ENCODE measurements at places on chromosomes 1 and 21.
A peak's percentile ranks its signal among the peaks of the same experiment; 100 is the strongest.

- DNase-seq, result no peak
Measured at GRCh38 chr1:172967936-172968335, 82.8 kb downstream of the TNFSF18 start.

DNA sequence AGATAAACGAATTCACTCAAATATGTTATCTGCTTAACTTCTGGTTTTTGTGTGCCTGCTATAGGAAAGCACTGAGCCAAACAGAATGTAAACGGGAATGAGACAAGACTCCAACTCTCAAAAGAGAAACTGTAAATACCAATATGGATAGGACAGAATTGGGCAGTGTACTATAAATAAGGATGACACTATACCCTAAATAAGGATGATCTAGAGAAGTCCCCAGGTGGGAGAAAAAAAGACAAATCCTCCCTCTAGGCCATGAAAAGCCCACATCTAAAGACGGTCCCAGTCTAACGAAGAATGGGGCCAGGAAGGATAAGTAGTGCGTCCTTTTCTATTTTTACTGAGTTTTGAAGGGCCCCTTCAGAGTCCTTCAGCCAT, 1.5 kb upstream of the GABPB2 start:
- no peak for DNase-seq

DNA sequence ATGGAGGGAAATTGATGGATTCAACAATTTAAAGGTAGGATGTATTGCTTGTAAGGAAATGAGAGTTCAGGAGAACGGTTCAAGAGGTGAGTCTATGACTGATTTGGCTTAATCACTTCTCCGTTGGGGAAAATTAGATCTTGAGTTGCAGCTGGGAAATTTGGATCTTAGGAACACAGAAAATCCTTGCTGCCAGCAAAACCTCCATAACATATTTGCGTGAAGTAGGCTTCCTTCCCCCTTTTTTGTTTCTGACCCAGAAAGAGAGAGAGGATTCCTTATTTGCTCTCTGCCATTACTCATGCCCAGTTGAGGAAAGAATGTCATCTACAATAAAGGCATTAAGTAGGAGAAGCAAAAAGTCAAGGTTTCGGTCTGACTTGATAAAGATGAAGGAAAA, 73.5 kb upstream of the PDC start:
- DNase-seq, result no peak

DNA sequence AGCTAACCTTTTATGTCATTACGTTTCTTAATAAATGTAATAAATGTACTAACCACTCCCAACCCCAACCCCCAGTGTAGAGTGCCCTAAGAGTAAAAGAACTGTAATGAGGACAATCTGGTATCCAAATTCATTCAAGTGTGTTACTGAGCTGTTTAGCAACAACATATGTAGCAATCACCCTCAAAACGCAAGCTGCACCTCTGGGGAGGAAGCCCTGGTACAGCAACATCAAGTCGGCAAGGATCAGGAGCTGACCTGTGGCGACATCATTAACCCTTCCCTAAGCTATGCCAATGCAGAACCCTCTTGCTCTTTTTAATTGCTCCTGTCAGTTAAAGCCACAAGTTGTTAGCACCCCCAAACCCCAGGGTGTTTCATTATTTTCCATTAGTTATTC, 47.1 kb downstream of the STX6 start:
- DNase-seq, result peak; percentile 38

DNA sequence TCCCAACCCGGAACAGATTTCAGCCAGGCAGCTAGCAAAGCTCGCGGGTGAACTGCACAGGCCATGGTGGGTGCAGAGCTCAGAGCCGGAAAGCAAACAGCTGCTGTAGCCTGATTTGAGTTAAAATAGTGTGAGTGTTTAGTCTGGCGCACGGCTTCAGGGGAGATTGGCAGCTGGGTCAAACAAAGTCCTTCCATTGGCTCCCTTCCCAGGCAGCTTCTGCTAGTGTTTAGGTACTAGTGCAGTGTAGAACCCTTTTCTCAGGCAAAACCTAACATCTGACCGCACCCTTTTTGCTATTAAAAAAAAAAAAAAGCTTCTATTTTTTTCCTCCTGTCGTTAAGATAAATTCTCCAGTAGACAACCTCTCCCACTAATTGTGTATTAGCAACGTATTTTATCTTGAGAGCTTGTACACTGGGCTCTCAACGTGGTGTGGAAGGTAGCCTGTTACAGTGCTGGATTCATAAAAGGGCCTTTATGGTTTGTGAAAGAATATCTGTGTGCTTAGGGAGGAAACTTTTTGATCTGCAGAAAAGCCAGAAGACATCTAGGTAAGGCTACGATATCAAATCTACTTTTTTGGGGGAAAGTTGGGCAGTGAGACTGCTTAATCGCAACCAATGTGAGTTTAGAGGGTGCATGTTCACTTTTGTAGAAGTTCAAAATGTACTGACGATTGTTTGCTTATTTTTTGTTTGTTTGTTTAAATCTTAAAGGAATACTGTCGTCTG, 689.6 kb downstream of the USP25 start:
- no peak for DNase-seq

- DNase-seq, result no peak
Measured at GRCh38 chr1:218656301-218657037, 311.3 kb downstream of the TGFB2 start.

DNA sequence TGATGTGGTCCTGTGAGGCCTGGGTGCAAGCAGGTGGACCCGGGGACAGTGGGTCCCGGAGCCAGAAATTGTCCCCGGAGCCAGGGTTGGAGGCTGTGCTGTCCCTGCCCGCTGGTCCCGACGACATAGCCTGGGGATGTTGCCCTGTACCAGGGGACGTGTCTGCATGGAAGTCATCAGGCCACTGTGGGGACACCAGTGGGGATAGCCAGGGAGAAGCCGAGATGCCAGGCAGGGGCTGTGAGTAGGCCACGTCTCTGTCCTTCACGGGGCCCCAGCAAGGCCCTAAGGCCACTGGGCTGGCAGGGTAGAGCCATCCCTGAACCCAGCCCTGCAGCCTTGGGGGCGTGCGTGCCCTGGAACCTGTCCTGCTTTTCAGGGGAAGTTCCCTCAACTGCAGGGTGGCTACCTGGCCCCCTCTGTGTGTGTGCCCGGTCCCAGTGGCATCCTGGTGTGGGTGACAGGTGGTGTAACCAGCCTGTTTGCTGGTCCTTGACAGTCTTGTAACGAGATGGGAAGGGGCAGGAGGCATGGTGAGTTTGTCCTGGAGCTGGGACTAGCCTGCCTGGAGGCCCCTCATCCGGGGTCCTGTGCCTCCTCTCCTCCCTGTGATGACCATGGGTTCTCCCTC, 73.2 kb downstream of the OBSCN start:
- no peak for DNase-seq

- DNase-seq, result no peak
Measured at GRCh38 chr1:17056551-17056950, 2.7 kb upstream of the SDHB start.

DNA sequence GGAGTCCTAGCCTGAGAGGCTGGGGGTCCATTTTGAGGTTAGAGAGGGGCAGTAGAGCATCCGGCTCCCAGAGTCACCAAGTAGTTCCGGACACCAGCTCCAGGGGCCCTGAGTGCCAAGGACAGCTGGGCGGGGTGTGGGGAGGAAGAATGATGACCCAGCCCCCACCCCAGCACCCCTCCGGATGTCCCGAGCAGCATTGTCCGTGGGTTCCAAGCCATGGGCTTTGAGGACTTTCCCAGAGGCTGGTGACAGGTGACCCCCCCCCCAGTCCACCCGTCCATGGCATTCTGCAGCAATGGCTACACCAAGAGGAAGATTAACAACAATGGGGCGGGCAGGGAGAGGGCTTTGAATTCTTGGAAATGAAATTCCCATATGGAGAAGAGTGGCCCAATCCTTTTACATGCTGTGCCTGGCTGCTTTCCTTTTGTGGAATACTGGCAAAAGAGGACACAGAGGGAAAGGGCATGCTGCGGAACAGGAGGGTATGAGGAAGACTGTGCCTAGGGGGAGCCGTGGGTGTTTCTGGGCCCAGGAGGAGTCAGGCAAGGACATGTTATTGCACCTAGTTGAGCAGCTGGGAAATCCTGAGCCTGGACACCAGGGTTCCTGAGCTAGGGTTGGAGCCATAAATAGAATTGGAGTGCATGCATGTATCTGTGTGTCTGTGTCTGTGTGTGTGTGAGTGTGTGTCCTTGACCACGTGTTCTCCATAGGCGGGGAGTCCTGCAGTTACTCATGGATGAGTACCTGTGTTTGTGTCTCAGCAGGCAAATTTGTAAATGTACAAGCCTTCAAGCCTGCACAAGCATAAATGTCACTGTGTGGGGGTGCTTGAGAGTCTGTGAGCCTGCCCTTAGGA, 956 bp downstream of the ATP1A2 start:
- no peak for DNase-seq

- no peak for DNase-seq
Measured at GRCh38 chr1:201404055-201404454, 4.9 kb upstream of the LAD1 start.

GRCh38 chr1:25612421-25612820, 4.2 kb upstream of the MAN1C1 start:
- DNase-seq, result no peak

GRCh38 chr1:230087028-230087716, 20.1 kb downstream of the GALNT2 start:
- DNase-seq, result peak; percentile 72

DNA sequence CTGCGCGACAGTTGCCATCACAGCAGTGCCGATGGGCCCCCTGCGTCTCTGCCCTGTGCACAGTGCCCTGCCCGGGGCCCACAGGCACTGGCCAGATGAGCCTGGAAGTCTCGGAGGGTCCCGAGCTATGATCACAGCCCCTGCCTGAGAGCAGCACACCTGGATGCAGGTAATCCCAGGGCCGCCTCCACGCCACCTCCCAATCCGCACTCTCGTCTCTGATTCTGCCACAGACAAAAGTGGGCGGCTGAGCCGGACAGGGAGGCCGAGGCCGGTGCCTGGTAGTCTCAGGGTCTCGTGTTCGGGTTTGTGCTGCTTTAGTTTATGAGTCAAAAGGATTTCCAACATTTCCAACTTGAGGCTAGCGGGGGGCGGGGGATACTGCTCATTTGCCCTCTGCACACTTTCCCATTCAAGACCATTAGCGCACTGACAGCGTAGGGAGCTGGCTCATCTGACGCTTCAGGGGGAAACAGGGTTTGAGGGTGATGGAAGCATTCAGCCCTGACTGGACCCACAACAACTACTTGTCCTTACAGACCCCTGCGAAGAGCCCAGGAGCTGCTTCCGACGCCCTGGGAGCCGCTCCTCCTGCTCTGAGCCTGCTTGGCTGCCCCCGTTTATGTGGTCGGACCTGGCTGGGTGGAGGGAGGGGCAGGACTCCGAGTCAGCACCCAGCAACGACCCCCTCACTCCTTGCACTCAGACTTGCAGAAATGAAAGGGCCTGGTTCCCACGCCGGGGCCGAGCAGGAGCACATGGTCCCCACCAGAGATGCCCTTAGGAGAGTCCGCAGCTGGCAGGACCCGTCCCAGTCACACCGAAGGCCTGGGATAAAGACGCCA, 1.8 kb upstream of the TTC34 start:
- no peak for DNase-seq

DNA sequence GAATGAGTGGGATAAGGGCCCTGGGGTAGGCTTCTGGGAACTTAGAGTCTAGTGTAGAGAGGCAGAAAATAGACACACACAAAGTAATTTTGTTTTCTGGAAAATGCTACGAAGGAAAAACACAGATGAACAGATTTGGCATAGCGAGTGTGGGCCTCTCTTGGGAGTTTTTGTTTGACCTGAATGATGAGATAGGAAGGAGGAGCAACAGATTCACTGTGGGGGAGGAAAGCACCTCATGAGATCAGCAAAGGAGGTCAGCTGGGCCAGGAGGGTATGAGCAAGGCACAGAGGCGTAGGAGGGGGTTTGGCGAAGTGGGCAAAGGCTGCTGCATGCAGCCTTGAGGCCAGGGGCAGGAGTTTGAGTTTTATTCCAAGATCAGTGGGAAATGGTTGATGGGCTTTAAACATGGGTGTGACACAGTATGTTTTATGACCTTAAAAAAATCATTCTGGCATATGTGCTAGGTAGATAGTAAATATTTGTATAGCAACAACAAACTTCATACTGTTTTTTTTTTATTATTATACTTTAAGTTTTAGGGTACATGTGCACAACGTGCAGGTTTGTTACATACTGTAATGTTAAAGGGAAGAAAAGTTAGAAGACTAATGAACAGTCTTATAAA, 57.9 kb downstream of the FGGY start:
- DNase-seq, result no peak

DNA sequence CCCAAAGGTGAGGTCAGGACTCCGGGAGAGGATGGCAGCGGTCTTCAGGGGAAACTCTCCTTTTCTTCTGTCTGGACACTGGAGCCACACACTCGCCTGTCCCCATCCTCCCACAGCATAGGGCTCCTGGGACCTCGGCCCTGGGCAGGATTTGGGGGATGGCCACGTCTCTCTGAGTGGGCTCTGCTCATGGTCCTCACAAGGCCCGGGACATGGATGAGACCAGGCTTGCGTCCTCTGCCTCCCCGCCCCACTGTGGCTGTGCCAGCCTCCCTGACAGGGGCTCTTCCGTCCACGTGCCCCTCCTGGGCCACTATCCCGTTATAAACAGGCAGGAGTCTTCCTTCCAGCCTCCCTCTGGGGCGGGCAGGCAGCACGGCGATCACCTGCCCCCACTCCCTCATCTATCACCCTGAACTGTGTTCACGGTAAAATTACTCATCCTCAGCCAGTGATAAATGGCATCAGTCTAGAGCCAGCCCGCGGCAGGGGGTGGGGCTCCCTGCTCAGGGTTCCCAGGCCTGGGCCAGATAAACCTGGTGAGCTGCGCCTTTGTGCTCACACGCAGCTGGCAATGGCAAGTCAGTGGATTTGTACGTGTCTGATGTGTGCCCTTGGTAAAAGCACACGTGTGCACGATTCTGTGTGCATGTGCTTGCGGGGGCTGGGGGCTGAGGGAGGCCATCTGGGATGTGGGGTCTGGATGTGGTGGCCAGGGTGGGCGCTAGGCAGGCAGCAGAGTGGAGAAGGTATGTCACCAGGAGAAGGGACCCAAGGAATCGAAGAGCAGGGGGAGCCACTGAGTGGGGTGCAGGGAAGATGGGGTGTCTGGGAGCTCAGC, 12.6 kb upstream of the SAMD11 start:
- DNase-seq, result no peak

DNA sequence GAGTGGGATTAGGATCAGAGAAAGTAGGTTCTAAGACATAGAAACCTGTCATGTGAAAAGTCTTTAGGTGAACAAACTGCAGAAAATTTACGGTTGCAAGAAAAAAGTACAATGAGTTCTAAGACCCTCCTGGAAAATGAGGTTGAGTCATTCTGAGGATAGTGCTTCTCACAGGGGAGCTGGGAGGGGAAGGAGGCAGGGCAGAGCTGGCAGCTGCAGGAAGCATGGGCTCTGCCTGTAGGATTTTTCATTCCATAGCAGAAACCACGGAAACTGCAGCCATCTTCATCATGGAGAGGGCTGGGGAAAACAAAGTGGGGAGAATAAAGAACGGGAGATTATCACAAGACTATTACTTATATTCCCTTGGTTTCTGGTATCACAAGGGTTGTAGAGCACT, 25.8 kb upstream of the THEM4 start:
- DNase-seq, result no peak

DNA sequence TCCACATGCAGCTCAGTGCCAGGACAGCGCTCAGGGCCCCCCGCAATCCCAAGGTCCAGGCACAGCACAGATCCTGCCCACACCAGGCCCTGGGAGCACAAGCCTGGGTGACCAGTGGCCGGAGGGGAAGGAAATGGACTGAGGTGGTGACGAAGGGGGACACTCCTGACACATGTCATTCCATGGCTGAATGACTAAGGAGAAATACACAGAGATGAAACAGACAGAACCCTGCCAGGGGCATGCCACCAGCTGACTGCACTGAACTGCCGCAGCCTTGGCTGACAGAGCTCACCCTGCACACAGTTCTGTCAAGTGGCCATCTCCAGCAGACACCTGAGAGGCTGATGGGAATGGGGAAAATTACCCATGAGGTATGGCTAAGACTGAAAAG, 56.1 kb downstream of the HSF2BP start:
- no peak for DNase-seq
